NCI-H1105 (cell line): ENCODE measurements at places on chromosomes 2 and 18.

- no peak for DNase-seq
Observed at GRCh38 chr2:237464757-237465391, 22.2 kb upstream of the MLPH start.

DNA sequence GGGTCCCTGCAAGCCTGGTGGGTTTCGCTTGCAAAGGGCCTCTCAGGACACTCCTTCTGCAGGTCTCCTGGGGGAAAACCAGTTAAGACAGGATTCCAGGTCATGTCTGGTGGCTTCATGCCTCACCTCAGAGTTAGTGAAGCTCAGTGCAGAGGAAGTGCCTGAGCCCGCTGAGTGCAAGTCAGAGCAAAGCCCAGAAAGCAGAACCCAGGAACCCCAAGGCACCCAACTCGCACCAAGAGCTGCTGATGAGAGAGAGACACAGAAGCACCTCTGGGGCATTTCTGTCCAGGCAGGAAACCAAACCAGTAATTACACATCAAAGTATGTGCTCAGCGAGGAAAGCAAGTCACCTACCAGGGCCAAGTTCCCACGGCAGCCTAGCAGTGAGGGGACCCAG, 78.4 kb downstream of the ARHGEF4 start:
- no peak for DNase-seq

DNA sequence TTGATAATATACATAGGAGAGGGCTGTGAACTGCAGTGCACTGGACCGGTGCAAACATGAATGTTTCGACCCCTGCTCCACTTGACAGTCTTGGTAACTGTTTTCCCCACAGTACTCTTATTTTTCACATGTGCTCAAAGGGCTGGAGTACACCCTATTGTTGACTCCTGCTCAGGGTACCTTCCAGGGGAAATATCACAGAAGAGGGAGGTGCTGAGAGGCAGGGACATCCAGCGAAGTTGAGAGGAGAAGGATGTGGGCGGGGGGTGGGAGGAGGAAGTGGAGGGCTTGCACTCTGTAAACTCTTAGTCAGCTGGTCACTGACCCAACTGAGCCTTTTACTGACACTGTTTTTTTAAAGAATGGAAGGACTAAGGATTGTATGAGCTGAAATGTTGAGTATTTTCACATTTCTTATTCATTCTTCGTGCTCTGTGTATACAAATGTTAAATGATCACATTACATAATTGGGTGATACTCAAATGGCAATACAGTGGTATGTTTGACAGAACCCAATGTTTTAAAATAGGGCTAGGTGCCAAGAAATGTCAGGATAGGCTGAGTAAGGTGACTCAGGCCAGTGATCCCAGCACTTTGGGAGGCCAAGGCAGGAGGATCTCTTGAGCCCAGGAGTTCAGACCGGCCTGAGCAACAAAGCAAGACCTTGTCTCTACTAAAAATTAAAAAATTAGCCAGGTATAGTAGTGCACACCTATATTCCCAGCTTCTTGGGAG, 10.0 kb downstream of the INPP4A start:
- no peak for DNase-seq

- no peak for DNase-seq
Observed at GRCh38 chr2:125004106-125004800, 979.2 kb downstream of the CNTNAP5 start.

DNA sequence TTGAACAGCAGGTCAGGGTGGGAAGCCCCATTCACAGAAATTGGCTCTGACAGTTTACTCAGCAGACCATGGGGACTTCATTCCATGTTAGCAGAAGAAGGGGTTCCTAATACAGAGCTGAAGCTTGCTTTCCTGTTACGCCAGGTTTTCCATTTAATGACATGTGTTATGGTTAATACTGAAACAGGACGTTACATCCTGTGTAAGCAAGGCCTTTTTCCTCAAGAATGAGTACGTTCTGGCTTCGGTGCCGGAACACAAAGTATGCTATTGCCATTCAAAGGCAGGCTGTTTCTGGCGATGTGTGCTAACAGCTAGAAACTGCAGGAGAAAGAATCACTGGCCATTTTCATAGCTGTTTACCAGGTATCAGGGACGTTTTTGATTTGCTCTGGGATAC, 190.4 kb downstream of the SNTG2 start:
- DNase-seq, result no peak

DNA sequence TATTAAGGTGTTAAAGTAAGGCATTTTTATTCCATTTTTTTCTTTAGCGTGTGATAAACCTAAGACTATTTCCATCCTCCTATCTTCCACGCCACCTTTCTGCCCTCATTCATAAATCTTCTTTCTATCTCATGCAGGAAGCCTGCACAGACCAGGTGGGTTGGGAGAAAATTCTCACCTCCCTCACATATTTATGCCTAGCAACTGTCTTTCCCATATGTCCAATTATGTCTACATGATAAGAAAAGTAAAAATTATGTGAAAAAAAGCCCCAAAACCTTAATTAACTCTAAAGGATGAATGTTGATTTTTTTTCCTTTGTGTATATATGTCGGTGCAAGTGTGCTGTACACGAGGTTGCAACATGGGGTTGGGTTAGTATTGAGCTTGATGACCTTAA, 225.6 kb upstream of the GCFC2 start:
- no peak for DNase-seq

DNA sequence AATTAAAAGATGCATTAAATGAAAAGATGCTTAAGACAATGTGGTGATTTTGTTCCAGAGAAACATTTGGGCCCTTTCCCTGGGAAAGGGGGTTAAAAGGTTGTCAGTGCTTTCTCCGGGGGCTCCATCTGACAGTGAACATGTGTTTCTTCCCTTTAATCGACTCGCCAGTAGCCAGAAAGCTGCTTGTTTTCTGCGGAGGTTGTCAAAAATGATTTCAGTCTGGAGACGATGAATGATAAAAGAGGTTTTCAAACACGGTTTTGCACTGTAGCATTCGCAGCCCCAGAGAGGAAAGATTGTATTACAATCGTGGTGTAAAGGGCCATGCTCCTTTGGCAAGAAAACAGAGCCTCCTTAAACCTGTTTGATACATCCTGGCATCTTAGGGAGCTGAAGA, 111.5 kb upstream of the MEIS1 start:
- no peak for DNase-seq

- DNase-seq, result no peak
Observed at GRCh38 chr2:100053087-100053885, 89.1 kb downstream of the AFF3 start.

- peak; percentile 24 for DNase-seq
Observed at GRCh38 chr18:78459668-78460067, 520.0 kb upstream of the SALL3 start.

- DNase-seq, result no peak
Observed at GRCh38 chr2:85999061-85999831, 106.4 kb downstream of the POLR1A start.

DNA sequence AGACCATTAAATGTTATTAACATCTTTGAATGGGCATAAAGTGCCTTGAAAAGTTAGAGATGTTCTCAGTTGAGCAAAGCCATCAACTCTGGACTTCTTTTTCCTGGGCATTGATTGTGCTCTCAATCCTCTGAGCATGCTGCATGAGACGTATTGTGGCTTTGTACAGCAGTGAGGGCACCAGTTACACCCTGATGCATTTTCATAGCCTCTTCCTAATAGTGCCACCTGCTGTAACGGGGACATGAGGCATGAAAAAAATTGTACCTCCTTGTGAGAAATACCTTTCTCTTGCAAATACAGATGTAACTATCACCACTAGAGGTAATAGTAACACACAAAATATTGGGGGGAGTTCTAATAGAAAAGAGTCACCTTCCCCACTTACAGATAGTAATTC, 697.5 kb downstream of the TMEM182 start:
- no peak for DNase-seq

DNA sequence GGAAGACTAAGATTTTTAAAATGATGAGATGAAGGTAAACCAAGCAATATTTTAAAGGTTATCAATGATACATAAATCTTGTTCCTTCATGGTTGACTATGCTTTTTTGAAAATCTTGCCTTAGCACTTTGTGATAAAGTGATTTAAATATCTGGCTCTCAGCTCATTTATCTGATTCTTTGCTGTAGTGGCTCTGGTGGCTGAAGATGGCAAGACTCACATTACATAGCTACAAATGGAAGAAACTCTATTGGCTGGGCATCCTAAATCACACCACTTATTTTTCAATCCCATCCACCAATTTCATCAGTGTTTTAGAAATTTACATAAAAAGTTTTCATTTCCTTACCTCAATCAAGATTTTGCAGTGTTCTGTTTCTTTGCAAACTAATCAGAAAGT, 16.6 kb upstream of the APCDD1 start:
- DNase-seq, result no peak

DNA sequence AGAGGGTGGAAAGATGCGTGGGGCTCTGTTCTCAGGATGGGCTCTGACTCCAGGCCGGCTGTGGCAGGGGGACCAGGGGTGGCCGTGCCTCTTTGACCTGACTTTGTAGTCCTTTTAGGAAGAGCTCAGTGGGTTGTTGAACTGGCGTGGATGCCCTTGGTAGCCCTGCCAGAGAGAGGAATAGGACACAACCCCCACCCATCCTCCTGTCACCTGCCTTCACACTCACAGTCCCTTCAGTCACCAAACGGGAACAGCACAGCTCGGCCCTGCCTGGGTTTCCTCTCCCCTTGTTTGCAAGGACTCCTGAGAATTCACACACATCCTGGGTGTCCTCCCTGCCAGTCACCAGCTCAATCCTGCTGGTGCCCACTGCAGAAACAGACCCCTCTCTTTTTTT, 20.1 kb upstream of the MRPL33 start:
- no peak for DNase-seq

GRCh38 chr2:152465541-152465940, 130.6 kb downstream of the FMNL2 start:
- no peak for DNase-seq

GRCh38 chr18:10304853-10305252, 149.6 kb upstream of the APCDD1 start:
- no peak for DNase-seq

DNA sequence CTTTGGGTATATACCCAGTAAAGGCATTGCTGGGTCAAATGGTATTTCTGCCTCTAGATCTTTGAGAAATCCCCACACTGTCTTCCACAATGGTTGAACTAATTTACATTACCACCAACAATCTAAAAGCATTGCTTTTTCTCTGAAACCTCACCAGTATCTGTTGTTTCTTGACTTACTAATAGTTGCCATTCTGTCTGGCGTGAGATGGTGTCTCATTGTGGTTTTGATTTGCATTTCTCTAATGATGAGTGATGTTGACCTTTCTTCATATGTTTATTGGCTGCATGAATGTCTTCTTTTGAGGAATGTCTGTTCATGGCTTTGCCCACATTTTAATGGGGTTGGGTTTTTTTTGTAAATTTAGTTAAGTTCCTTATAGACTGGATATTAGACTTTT, 382.6 kb upstream of the ZNF804A start:
- DNase-seq, result no peak

DNA sequence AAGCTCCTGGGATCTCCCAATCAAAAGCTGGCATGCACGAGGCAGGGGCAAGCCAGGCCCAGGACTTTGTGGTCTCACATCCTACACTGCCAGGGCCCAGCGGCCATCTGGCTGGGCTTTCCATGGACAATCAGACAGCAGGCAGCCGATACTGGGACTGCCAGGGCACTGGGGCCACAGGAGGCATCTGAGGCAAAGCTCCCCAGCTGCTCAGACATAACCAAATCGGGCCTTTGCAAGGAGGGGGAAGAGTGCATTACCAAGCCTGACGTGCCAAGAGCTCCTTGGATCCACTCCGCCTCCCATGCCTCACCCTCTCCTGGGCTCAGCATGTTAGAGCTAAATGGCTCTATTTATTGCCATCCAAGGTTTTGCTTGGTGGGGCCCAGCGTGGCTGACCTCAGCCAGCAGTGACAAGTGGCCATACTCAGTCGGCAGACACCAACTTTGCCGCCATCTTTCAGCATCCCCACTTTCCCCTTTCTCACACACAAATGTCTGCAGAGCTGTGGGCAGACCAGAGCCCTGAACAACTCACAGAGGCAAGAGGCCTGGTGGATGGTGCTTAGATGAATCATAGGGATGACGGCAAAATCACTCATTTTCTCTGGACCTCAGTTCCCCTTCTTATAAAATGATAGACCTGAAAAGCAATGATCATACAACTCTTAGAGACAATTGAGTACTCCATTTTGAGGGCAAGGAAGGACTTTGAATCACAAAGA, 200.8 kb downstream of the TTC32 start:
- no peak for DNase-seq

GRCh38 chr2:58688813-58689212, 447.7 kb upstream of the FANCL start:
- DNase-seq, result no peak

DNA sequence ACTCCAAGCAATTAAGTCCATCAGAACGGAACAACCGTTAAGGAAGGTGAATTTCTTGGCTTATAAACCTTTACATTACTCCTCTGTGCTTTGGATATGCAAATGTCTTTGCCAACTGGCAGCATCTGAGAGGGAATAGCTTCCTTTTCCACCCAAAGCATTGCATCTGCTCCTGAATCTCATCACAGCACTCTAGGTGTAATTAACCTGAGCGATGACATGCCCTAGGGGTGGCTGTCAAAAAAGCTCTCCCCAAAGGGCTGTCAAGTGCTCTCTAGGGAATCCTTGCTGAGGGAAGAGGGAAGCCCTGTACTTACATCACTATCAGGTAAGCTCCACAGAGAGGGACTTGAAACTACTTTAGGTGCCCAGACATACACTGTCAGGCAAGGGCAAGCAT, 5.5 kb upstream of the SMARCAL1 start:
- peak; percentile 15 for DNase-seq

DNA sequence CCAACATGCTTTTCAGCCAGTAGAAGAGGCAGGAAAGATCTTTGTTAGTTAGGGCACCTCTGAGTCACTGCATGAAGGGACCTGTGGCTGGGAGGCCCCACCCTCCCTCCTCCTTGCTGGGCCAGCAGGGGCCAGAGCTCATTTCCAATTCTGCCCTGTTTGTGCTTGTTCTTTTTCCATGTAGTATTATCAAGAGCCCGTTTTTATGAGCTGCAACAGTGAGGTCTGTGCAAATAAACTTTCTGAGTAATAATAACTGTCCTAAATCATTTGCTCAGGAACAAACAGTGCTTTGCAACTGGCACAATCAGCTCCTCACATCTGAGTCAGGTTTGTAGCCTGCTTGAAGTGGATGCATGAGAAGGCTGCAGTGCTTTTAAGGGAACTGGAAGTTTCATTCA, 128.0 kb downstream of the ARL4C start:
- DNase-seq, result no peak
